ENCODE measurements at places on chromosomes 5 and 9.

- no peak for DNase-seq
Measured at GRCh38 chr9:135146766-135147473, 59.5 kb downstream of the OLFM1 start.

- DNase-seq: no peak
Measured at GRCh38 chr9:120916991-120917880, 9.4 kb downstream of the TRAF1 start.

DNA sequence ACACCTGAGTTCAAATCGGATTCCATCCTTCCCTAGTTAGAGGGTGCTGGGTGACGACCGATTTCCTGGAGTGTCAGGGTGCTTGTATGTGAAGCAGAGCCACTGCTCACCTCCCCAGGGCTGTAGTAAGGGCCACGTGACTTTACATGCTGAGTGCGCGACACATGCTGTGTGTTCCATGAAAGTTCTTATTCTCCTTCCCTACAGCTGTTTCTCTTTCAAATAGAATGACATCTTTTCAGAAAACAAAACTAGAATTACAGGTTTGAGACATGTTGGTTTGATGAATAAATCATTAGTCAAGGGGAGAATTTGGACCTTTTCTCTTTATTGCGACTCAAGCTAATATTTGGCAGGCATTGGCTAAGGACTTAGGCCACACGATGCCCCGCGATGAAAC lies 113.1 kb downstream of the JMY start:
- DNase-seq: no peak

DNA sequence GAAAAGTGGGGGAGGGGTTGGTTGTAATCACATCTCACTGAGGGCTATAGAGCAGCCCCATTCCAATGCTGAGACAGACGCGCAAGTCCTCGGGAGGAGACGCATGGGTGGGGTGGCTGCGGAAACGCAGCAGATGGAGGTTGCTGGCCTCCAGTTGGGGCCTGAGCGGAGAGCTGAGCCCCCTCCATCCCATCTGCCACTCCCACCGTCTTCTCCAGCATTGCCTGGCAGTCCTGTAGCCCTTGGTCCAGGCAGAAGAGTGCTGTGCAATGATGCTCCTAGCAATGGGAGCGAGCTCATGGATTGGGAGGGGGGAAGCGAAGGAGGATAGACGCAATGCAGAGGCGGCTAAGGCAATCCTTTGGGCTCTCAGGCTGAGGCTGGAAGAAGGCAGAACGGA lies 79.4 kb upstream of the GLRA1 start:
- DNase-seq: no peak

DNA sequence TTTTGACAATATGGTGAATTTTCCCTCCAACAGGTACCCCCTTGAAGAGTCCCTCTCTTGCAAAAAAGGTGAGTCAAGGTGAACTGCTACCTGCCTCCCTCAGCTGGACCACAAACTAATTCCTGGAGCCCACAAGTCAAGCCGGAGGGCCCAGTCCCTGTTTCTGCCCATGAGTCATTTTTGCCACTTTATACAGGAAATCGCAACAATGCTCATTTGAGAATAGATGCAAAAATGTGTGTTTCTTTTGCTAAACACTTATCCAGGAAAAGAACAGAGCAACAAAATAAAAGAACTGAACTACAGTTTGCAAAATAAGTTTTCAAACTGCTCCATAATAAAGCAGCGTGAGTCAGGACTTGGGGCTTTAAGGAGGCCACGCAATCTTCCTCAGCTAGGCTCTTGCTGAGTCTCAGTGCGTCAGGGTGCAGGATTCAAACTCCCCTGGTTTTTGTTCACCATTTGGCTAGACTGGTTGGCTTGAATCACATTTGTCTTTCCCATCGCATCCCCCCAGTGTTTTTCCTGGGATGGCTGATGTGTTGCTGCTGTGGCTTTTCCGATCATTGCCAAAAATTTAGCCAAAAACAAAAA lies 102.7 kb downstream of the GOLPH3 start:
- peak; percentile 37 for DNase-seq

DNA sequence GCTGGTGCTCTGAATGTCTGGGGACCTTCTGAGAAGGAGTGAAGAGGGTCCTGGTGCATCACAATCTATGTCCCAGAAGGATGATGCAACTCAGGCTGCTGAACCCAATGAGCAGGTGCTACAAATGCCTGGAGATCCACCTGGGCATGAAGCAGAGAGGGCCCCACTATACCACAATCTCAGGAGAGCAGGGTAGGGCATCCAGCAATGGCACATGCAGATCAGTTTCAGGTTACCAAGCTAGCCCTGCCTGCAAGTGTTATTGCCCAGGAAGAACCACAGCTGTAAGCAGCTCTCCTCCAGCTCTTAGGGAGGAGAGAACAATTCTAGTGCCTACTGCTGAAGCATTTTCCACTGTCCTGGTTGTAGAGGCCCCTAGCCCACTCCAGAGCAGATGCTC lies 389.2 kb upstream of the TNC start:
- DNase-seq: no peak

DNA sequence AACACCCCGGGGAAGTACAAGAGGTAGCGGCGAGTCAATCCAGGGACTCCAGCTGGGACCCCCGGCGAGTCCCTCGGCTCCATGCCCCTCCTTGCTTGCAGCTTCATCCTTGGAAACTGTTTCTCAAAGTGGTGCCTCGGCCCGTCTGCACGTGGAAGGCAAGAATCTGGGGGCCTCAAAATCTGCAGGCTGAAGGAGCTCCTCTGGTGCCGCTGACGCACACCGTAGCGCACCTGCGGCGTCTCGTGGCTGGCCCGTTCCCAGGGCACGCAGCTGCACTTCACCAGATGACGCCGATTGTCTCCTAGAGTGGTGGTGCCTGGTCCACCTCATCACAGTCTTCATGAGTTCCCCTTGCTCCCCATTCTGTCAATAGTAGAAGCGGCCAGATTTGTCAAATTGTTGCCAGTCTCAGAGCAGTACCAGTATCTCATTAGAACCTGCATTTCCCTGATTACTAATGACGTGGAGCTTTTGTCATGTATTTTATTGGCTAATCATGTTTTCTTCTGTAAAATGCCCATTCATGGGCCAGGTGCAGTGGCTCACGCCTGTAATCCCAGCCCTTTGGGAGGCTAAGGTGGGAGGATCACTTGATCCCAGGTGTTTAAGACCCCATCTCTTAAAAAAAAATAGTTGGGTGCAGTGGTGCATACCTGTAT lies 38.6 kb downstream of the GTF3C4 start:
- DNase-seq: no peak

DNA sequence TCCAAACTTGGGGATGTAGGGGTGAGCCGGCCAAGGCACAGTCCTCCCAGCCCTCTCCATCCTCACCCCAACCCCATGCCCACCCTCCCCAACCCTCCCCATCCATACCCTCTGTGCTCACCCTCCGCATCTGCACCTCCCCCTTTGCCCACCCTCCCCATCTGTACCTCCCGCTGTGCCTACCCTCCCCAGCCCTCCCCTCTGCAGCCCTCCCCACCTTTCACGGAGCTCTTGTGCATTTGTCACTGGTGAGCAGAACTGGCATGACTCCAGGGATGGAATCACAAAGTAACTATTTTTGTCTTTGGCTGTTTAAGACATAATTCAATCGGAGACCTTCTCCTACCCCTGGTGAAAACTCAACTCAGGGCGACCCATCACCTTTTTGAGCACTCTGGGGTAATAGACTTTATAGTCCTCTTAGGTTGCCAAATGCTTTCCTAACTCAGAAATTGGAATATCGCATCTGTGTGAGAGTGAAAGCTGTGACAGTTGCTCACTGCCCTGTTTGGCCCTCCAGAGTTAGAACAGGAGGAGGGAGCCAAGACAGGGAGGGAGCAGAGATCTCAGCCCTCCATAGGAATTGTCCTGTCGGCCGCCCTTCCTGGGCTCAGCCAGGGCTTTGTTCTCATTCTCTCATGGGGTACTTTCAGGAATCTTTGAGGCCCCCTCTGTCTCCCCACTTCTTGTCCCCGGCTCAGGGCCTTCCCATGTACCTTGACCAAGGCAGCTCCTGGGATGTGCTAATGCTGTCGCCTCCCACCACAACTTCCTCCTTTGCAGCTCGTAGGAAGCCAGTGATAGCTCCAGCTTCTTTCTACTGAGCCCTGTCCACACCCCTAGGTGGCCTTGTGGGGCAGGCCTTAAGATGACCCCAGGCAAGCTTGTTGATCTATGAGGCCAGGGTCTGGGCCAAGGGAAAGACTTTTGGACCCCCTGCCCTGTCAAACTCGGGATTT lies 36.2 kb downstream of the OTULIN start:
- DNase-seq: no peak

- no peak for DNase-seq
Measured at GRCh38 chr9:85016384-85017006, 347.0 kb downstream of the NTRK2 start.

DNA sequence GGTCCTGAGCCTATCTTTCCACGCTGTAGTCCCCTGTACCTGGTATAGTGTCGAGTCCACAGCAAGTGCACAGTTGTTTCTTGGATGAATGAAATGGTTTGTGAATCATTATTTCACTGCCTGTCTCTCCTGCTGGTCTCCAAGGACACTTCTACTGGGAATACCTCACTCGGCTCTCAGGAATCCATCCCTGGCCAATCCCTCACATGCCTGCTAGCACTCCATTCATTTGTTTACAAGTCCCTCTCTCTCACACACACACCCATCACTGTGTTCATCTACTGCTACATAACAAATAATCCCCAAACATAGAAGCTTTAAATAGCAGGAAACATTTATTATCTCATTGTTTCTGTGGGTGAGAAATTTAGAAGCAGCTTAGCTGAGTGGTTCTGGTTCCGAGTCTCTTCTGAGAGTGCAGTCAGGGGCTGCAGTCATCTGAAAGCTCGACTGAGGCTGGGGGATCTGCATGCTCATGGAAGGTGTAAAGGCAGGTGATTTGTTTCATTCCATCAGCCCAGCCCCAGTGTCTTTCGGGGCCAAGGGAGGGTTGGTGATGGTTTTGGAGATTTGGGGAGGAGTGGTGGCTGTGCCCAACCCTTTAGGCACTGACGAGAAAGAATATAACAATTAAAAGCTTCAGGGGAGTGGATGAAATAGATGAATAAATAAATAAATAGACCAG lies 132.7 kb upstream of the IER5L start:
- DNase-seq: peak; percentile 44

DNA sequence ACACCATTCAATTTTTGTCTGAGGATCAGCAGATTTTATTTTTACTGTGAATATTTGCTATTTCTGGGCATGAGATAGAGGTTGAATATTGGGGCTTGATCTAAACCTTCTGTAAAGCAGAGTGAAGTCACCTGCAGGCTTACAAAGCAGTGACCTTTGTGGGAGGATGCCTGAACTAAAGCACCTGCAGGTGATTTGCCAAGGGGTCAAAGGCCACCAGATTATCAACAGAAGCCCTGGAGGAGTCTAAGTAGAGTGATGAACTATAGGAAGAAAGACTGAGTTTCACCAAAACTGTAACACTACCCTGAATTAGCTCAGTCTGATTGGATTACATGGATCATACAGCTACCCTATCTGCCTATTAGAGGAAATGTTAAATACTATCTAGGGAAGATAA lies 144.3 kb upstream of the PRLR start:
- DNase-seq: no peak

- no peak for DNase-seq
Measured at GRCh38 chr5:154058055-154059038, 19.6 kb downstream of the MFAP3 start.

- peak; percentile 58 for DNase-seq
Measured at GRCh38 chr5:103475629-103476240, 86.9 kb downstream of the NUDT12 start.

GRCh38 chr5:167168971-167169370 lies 1122.5 kb upstream of the WWC1 start:
- no peak for DNase-seq

DNA sequence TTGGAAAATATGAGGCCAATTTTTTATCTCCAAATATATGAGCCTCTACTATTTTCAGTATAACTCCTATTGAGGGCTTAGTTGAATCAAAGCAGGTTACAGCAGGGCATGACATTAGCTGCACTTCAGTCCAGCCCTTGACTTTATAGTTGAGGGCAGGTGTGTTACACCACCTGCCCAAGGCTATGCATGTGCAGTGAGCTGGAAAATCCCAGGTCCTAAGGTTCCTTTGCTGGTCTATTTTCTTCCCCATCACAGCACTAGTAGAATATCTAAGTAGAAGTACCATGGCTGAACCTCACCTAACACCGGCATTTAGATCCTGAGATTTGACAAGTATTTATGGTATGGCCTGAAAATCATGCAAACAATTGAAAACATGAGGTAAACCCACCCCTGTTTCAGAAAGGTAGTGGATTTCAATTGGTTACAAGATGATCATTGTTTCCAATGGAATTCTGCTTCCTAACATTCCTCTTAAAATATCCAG lies 201.1 kb downstream of the SEMA5A start:
- no peak for DNase-seq

DNA sequence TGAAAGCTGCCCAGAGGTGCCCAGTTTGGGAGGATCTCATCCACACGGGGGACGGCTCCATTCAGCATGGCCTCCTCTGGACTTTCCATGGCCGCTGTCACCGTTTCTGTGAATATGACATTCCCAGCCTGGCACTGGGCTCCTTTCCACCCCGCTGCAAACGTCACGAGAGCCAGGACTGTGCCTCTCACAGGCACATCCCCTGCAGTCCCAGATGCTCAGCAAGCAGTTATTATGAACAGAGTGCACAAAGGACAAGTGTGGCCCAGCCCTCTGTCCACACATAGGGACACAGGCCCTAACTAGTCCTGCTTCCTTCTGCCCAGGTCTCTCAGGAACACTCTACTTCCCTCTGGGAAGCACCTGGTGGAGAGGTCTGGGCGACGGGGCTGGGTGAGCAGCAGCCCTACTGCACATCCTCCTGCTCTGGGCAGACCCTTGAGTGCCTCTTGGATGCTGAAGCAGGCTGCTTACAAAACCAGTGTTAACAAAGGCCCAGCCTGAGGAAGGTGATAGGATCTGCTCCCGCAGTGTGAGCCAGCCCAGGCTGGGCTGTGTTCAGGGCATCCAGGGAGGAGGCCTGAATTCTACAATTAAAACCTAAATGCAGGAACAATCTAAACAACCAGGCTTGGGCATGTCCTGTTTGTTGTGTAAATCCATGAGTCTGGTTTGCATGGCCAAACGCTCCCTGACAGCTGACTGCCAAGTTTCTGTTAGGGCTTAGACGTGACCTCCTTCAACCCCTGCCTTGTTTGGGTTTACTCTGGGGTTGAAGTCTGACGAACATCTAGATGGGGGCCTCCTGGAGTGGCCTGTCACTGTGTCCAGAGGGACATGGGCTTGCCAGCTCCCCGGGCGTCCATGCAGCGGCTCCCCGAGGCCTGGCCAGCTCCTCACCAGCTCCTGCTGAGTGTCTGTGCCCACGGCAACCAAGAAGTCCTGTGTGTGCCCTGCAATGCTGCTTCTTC lies 269.8 kb downstream of the GADD45G start:
- no peak for DNase-seq

GRCh38 chr5:176692839-176693476 lies 45.7 kb downstream of the TSPAN17 start:
- no peak for DNase-seq

GRCh38 chr5:133907075-133907474 lies 61.4 kb downstream of the C5orf15 start:
- no peak for DNase-seq

- DNase-seq: no peak
Measured at GRCh38 chr9:85027870-85028269, 358.3 kb downstream of the NTRK2 start.

GRCh38 chr5:56294354-56294753 lies 61.2 kb upstream of the ANKRD55 start:
- DNase-seq: no peak

GRCh38 chr9:36011379-36011778 lies 25.3 kb upstream of the RECK start:
- no peak for DNase-seq

GRCh38 chr9:128159522-128159783 lies 612 bp upstream of the BBLN start:
- DNase-seq: no peak

GRCh38 chr9:122912671-122912963 lies 506 bp downstream of the ZBTB6 start:
- no peak for DNase-seq
